ENCODE measurements at places on chromosomes 6 and 20.

GRCh38 chr6:160408528-160408927, 60.4 kb downstream of the SLC22A3 start:
- H3K27me3 ChIP-seq, result no peaks in the 10 kb centered on the region
- H3K36me3 ChIP-seq, result no peaks in the 10 kb centered on the region
- H3K4me1 ChIP-seq, result no peaks in the 10 kb centered on the region
- no peak overlapping the region for H3K27ac ChIP-seq
- no peak for DNase-seq
- H3K4me3 ChIP-seq, result no peak overlapping the region

DNA sequence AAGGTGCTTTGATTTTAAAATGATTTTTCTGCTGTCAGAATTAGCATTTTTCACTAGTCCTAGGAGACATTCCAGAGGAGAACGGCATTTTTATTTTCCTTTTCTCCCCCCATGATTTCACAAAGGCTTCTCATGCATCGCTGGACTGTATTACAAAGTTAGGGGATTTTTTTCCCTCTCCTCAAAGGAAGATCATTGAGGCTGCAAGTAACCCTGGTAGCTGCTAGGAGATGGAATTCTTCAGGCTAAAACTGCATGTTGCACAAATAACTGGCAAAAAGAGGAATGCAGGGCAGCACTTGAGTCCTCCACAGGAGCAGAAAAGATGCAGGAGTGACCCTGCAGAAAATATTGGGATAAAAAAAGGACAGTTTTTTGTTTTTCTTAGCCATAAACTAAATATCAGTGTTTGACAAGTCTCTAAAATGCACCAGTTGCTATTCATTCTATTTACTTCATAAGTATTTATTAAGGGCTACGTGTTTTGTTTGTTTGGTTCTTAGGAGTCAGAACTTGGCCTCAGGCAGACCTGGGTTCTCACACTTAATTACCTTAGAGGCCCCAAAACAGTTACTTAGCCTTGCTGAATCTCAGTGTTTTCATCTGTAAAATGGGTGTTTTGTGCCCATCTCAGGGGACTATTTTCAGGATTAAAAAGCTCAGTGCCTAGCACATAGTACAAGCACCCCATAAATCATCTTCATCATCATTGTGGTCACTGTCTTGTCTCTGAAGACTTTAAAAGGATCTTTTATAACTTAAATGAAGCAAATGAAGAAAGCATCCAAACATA, 144.5 kb upstream of the ID4 start:
- no peaks in the 10 kb centered on the region for H3K36me3 ChIP-seq
- H3K4me1 ChIP-seq, result no peaks in the 10 kb centered on the region
- H3K4me3 ChIP-seq, result no peak overlapping the region
- H3K27me3 ChIP-seq, result no peaks in the 10 kb centered on the region

DNA sequence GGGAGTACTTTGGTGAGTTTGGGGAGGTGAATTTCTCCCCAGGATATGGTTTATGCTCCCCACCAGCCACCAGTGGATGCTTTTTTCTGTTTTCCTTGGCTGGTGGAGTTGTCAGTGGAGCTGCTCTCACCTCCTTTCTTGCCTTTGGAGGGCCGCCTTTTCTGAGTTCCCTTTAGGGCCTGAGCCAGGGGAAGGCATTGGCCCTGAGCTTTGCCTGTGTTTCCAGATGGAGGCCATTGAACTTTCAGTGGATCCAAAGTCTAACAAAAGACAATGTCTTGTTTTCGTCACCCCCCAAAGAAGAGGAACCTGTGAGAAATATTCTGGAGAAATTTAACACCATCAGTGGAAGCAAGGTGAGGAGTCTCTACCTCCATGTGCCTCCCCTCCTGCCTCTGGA, 4.4 kb upstream of the TMEM14A start:
- H3K27me3 ChIP-seq, result no peaks in the 10 kb centered on the region
- no peak overlapping the region for H3K27ac ChIP-seq
- no peak overlapping the region for H3K4me3 ChIP-seq
- H3K4me1 ChIP-seq, result peaks cover 3% of the 10 kb centered on the region

GRCh38 chr20:53917145-53918019, 153.0 kb downstream of the BCAS1 start:
- H3K4me3 ChIP-seq, result peak overlapping the region; percentile 34
- DNase-seq, result peak; percentile 56
- H3K4me1 ChIP-seq, result peaks cover 65% of the 10 kb centered on the region
- H3K27me3 ChIP-seq, result no peaks in the 10 kb centered on the region
- peak overlapping the region; percentile 90 for H3K27ac ChIP-seq

GRCh38 chr6:3859878-3860552, 10.8 kb downstream of the FAM50B start:
- no peak overlapping the region for H3K27ac ChIP-seq
- H3K36me3 ChIP-seq, result no peaks in the 10 kb centered on the region
- no peak for DNase-seq
- H3K27me3 ChIP-seq, result no peaks in the 10 kb centered on the region
- no peak overlapping the region for H3K4me3 ChIP-seq

DNA sequence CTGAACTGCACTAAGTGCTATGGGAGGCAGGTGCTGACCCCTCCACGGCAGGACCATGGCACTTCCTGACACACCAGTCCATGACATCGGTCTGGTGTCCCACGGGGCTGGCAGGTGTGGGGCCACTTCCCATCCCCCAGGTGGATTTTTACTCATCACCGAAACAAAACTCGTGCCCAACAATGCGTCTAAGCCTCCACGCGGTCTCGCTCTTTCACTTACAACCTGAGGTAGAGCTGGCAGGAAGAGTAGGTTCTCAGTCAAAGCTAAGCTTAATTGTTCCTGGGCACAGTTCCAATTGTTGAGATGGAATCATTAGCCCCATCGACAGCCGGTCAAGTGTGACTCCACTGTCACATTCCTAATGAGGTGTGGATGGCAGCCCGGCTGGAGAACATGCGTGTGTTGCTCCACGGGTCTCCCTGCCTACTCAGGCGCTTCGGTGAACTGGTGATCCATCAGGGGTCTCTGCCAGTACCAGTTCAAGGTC, 125.7 kb downstream of the SLC23A2 start:
- no peaks in the 10 kb centered on the region for H3K27me3 ChIP-seq
- DNase-seq, result no peak
- no peak overlapping the region for H3K4me3 ChIP-seq
- no peaks in the 10 kb centered on the region for H3K36me3 ChIP-seq
- H3K27ac ChIP-seq, result no peak overlapping the region
- H3K4me1 ChIP-seq, result no peaks in the 10 kb centered on the region

GRCh38 chr6:75689576-75689975, 59.5 kb upstream of the MYO6 start:
- H3K27ac ChIP-seq, result no peak overlapping the region
- H3K4me3 ChIP-seq, result no peak overlapping the region

DNA sequence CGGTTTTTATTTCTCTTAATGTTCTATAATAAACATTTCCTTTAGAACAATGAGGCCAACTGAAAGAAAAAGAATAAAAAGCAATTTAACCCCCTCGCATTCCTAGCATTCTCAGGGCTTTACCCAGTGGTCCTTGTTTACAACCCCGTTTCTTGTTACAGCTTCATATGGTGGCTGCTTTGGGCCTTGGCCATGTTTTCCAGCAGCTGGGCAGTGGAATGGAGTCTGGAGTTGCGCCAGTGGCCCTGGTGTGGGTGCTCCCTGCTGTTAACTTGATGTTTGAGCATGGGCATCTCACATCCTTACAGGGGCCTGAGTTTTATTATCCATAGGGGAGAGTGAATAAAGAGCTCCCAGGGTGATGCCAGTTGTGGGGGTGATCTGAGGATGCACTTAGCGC, 18.8 kb downstream of the EFCAB8 start:
- H3K4me3 ChIP-seq, result no peak overlapping the region
- H3K4me1 ChIP-seq, result no peaks in the 10 kb centered on the region
- no peak overlapping the region for H3K27ac ChIP-seq
- DNase-seq, result no peak

- peaks cover 36% of the 10 kb centered on the region for H3K36me3 ChIP-seq
- no peaks in the 10 kb centered on the region for H3K27me3 ChIP-seq
These were observed 559 bp upstream of the EYA4 start for GRCh38 chr6:133240511-133241085.

GRCh38 chr20:53621482-53622246, 28.0 kb upstream of the ZNF217 start:
- DNase-seq, result peak; percentile 87
- H3K4me3 ChIP-seq, result peak overlapping the region; percentile 57
- peaks cover 49% of the 10 kb centered on the region for H3K4me1 ChIP-seq

DNA sequence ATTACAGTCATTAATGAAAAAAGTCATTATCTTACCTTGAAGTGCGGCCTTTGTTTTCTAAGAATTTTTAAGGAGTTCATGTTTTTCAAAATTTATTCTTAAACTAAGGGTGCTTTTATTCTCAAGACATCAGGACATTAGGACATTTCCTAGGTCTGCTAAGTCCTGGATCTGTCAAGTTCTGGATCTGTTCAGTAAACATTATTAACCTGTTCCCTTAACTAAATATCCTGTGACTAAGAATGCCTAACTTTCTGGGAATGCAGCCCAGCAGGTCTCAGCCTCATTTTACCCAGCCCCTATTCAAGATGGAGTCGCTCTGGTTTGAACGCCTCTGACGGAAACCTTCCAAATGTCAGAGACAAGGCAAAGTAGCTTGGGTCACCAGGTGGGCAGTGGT, 302.6 kb downstream of the SYNE1 start:
- no peaks in the 10 kb centered on the region for H3K4me1 ChIP-seq
- DNase-seq, result no peak
- H3K4me3 ChIP-seq, result no peak overlapping the region

- H3K27me3 ChIP-seq, result peaks cover 10% of the 10 kb centered on the region
- H3K36me3 ChIP-seq, result no peaks in the 10 kb centered on the region
- no peaks in the 10 kb centered on the region for H3K4me1 ChIP-seq
- H3K27ac ChIP-seq, result no peak overlapping the region
- H3K4me3 ChIP-seq, result no peak overlapping the region
- DNase-seq, result no peak
These were observed 10.7 kb downstream of the ANGPT4 start for GRCh38 chr20:905396-905961.

- no peak for DNase-seq
- no peak overlapping the region for H3K4me3 ChIP-seq
- no peaks in the 10 kb centered on the region for H3K27me3 ChIP-seq
- H3K4me1 ChIP-seq, result peaks cover 9% of the 10 kb centered on the region
- no peaks in the 10 kb centered on the region for H3K36me3 ChIP-seq
- no peak overlapping the region for H3K27ac ChIP-seq
These were observed 95.1 kb downstream of the FUT9 start for GRCh38 chr6:96110878-96111277.

All from Calu3 (cell line).